ENCODE measurements at places on chromosomes 4 and X.

DNA sequence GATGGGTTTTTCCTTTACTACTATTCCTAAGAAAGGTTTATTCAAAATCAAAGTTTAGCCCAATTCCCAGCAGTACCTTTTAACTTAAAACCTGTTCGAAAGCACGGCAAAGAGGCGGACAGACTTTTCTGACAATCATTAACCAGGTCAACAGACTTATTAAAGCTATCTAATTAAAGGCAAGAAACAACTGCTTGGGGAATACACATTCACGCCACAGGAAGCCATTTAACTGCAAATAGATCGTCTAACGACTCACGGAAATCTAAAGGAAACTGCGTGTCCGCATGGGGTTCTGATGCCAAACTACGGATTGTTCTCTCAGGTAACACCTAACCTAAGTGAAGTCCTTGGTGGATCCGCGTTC is 663 bp upstream of the USP53 start:
- peak; percentile 31 for DNase-seq

DNA sequence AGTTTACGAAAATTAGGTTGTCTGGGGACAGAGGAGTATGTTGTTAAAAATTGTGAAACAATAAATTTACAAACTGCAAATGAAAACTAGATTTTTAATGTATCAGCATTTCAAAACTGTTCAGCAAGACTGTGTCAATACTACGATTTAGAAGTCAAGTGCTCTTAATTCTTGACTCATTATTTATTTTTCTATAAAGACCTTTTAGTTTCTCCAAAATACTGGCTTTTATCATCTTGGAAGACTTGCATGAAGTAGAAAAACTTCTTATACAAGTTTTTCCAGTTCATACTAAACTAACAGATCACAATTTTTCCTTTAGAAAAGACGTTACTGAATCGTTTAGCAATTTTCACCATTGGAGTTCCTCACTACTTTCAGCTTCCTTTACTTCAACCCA is 231.4 kb downstream of the PPP3CA start:
- DNase-seq, result no peak

GRCh38 chrX:23820235-23820782 is 37.3 kb downstream of the SAT1 start:
- peak; percentile 28 for DNase-seq

DNA sequence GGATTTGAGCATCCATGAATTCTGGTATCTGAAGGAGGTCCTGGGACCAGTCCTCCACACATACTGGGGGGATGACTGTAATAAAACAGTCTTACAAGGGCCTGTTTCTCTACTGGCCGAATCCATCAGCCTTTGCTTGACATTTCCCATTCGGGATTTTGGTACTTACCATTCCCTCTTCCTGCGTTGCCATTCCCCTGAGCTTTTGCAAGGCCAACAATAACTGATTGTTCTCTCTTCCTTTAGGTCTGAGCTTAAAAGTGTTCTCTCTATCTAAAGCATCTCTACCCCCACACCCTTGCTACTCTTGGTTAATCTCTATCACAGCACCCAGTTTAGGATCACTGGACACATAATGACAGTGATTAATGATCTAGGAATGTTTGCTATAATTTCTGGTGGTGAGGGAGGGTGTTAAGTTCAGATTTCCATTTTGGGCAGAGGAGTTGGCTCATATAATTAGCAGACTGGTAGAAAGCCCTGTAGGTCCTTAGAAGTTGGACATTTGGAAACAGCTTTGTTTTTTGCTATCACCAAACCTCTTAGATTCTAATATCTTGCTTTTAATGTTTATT is 29.4 kb downstream of the TMA16 start:
- no peak for DNase-seq
